Right atrium auricular region (tissue), 2 donors: ENCODE measurements at places on chromosomes 6 and 20.

GRCh38 chr6:87182321-87182720 lies 27.0 kb downstream of the ZNF292 start:
- DNase-seq = no peak

DNA sequence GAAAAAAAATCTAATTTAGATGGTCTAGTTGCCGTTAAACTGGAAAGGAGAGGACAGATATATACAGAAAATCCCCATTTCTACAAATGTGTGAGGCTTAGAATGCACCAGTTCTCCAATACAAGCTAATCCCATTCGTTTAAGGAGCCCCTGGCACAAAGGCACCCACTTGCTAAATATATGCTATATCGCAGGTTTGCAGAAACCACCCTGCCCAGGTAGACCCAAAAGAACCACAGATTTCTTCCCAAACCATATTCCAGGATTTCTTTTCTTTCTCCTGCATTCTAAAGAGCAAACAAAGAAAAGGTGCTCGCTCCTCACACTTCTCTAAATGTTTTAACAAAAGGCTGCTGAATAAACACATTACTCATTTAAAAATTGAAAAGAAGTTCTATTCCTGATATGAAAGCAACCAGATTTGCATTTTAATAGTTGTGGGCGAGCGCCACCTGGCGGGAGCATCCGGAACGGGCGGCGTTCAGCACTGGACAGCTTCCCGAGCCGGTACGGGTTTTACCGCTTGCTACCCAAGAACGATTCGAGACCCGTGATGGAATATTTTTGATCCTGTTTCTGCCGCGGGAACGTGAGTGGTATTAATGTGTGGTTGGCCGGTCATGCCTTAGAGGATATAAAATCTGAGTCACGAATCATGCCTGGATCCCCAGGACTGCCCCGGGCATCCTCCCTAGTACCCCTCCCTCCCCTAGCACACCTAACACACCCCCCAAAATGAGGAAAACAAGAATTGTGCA lies 2.1 kb downstream of the PTPRT start:
- peak; percentile 86 for DNase-seq

DNA sequence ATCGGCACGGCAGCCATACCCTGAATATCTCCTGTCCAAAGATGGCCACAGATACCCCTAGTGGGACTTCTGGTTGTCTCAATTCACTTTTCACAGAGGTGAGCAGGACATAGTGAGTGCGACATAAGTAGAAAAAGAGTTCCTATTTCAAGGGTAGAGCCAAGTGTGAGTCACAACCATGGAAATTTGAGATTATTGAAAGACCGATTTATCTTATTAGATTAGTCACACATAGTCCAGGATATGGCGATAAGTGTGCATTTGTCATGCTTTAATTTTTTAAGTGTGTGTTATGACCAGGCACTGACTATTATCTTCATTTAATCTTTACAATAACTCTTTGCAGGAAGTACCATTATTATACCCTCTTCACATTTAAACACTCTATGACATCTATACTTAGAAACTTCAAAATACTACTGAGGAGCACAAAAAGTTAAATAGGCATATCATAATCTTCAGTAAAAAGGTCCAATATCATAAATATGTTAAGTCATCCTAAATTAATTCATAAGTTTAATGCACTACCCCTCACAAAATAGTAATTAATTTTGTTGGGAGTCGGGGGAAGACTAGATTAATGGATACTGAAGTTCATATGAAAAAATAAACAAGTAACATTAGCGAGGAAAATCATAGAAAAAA lies 13.4 kb upstream of the TNFAIP3 start:
- DNase-seq = no peak

GRCh38 chr6:52108128-52108527 lies 20.7 kb upstream of the PKHD1 start:
- no peak for DNase-seq

- no peak for DNase-seq
These were observed 47.5 kb downstream of the TNFRSF21 start for GRCh38 chr6:47262231-47262630.

GRCh38 chr20:44904377-44904776 lies 5.5 kb upstream of the PABPC1L start:
- no peak for DNase-seq

- DNase-seq = no peak
These were observed 71.5 kb downstream of the CRYBG1 start for GRCh38 chr6:106431972-106432371.

GRCh38 chr6:11736601-11737000 lies 42.0 kb downstream of the ADTRP start:
- no peak for DNase-seq

DNA sequence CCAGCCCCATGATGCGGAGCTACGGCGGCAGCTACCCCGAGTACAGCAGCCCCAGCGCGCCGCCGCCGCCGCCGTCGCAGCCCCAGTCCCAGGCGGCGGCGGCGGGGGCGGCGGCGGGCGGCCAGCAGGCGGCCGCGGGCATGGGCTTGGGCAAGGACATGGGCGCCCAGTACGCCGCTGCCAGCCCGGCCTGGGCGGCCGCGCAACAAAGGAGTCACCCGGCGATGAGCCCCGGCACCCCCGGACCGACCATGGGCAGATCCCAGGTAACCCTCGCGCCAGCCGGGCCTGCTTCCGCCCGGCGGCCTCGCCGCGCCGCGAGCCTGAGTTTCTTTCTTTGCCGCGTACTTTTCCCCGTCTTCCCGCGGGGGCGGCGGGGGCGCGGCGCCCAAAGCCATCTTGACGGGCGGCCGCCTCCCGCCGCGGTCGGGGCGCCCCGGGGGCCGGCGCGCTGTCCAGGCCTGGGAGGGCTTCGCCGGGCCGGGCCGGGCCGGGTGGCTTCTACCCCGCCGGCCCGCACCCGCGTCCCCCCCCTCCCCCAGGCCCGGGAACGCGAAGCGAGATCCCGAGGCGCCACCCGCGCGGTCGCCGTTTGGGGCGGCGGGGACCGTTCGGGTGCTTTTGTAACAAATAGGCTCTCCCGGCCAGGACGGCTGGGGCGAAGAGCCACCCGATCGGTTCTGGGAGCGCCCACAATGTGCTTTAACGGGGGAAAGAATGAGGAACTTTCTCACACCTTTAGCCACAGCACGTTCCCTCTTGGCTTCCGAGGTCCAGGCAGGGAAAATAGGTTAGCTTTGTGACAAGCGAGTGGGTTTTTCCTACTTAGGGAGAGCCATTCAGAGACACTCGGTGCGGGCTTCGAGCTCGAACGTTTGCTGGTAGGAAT lies 2.3 kb downstream of the ARID1B start:
- DNase-seq = no peak

- DNase-seq = no peak
These were observed 635 bp downstream of the FLOT1 start for GRCh38 chr6:30741789-30742315.

GRCh38 chr20:41508335-41508734 lies 109.8 kb downstream of the CHD6 start:
- DNase-seq = no peak

- no peak for DNase-seq
These were observed 600.0 kb downstream of the QKI start for GRCh38 chr6:164014346-164015087.

DNA sequence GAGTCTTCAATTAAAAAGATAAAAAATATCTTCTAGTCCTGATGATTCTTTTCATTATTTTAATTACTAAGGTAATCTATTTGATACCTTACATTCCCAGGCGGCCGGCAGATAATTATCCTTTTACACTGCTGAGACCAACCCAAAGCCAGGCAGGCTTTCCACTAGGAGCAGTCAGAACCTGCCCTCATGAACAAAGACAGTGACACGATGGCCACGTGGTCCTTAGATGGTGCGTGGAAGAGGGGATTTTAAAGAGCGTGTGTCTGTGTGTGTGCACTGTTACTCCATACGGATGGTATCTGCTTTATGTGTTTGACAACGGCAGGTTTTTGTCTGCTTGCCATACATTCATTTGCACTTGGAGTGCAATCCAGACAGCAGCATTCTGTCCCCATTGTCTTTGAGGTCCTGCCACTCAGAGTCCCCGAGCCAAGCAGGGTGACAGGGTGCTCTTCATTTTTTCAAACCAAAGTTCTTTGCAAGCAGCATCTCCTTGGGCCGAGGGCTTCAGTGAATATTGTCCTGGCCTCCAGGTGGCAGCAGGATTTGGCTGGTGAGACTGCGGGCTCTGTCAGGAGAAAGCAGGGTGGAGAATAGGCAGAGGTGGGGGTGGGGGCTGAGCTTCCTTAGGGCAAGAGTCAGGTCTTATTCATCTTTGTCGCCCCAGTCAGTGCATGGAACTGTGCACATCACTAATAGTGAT lies 260.5 kb downstream of the NRN1 start:
- no peak for DNase-seq

GRCh38 chr6:31968791-31969711 lies 2.9 kb downstream of the DXO start:
- no peak for DNase-seq

GRCh38 chr20:507006-507758 lies 36.4 kb downstream of the CSNK2A1 start:
- no peak for DNase-seq

- DNase-seq = no peak
These were observed 16.4 kb upstream of the UQCC2 start for GRCh38 chr6:33727932-33728331.

DNA sequence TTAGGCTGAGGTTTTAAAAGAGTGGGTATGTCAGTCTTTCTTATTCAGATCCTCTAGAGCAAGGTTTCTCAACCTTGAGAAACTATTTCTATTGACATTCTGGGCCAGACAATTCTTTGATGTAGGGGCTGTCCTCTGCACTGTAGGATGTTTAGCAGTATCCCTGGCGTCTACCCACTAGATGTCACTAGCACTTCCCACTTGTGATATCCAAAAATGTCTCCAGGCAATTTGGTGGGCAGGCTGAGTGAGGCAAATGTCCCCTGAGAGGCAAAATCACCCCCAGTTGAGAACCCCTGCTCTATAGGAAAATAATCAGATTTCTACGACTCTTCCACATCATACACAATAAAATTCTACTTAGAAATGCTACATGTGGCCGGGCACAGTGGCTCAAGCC lies 7.7 kb upstream of the ZKSCAN8 start:
- DNase-seq = no peak

GRCh38 chr6:132140189-132140588 lies 189.0 kb upstream of the CCN2 start:
- DNase-seq = no peak

GRCh38 chr20:39627765-39628164 lies 665.6 kb downstream of the DHX35 start:
- no peak for DNase-seq

DNA sequence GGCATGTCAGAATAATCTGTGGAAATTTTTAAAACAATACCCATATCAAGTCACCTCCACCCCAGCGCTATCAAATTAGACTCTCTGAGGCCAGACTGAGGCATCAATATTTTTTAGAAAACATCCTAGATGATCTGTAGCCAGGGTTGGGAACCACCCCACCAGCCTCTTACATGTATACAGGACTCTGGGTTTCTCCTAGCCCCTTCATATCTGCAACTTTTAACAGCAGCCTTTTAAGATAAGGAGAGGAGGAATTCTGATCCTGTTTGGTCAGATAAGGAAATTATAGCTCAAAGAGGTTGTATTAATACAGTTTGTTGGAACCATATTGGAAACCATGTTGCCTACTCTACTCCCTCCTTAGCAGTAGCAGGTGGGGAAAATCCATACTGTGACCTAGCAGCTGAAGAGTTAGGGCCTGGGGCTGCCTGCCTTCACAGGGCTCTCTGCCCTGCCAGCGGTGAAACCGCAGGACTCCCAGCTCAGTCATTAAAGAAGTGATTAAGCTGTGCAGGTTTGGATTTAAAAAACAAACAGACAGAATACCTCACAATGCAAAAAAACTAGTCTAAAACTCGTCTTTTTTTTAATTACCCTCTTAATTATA lies 30.0 kb downstream of the BRPF3 start:
- DNase-seq = no peak
